BJ (cell line): ENCODE measurements at places on chromosomes 4 and X. TPM values are rescaled to one million over a fixed set of nuclear protein-coding genes. Genes with fewer than 3 reads are reported as not detected.
A peak's percentile ranks its signal among the peaks of the same experiment; 100 is the strongest.

MAGEC2 gene
- polyA plus RNA-seq = not detected in 2 replicates

MFAP3L gene
- 9.4 and 9.5 TPM in 2 replicates for polyA plus RNA-seq

LUZP4 gene
- not detected in 2 replicates for polyA plus RNA-seq

PAGE2B gene
- not detected in 2 replicates for polyA plus RNA-seq

AADAT gene
- 7.8 and 9.7 TPM in 2 replicates for polyA plus RNA-seq

DNA sequence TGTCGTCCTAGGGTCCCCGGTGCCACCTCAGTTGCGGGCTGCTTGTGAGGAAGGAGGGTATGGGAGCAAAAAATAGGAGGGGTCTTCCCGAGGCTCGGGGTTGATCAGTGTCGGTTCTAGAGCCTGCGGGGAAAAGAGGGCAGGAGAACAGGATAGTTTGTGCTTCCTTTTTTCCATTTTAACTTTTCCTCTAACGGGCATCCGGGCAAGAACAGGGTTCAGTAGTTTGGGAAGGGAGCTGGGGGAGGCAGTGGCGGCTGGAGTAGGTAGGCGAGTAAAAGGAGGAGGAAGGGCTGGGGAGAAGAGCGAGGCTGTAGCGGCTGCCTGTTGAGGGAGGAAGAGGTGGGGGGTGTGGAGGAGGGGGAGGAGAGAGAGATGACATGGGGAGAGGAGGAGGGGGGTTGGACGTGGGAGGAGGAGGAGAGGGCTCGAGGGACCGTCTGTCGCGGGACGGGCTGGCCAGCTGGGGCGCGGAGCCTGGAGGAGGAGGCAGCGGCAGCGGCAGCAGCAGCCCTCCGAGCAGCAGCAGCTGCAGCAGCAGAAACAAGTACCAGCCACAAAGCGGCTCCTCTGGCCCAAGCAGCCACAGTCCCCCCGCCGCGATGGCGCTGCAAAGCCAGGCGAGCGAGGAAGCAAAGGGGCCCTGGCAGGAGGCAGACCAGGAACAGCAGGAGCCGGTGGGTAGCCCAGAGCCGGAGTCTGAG, at the start of gene SLC16A2:
SLC16A2 (plus strand) TSS at position 458 of the 704 bp plus-strand sequence; CDS start at position 603, 145 bp downstream.
- DNase-seq = peak; percentile 35

- DNase-seq = no peak
Observed at GRCh38 chr4:57077550-57078343, 32.4 kb downstream of the IGFBP7 start.

DNA sequence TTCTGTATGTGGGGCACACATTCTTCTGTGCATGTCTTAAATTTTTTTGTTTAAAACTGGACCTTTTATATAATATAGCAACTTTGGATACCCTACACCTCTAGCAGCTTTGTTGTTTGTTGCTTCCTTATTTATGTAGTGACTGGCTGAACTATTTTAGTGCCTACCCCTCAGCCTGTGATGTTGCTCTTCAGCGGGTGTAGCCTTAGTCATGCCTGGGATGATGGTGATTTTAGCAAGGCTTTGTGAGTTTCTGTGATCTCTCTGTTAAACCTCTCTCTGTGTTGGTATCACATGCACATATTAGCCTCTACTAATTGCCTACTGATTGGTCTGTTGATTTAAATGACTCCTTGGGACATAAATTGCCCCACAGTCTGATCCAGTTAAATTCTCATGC, 22.8 kb downstream of the USP9X start:
- no peak for DNase-seq

GRCh38 chrX:8027827-8028226, 100.6 kb upstream of the PNPLA4 start:
- no peak for DNase-seq

- DNase-seq = no peak
Observed at GRCh38 chrX:40727093-40727492, 8.2 kb downstream of the MED14 start.
